ENCODE measurements at places on chromosomes 2 and 18. TPM values are rescaled to one million over a fixed set of nuclear protein-coding genes. Genes with fewer than 3 reads are reported as not detected.

GRCh38 chr2:72096181-72096580 lies 51.5 kb downstream of the CYP26B1 start:
- peaks cover 26% of the 10 kb centered on the region for H3K27me3 ChIP-seq
- no peak overlapping the region for H3K27ac ChIP-seq
- DNase-seq, result no peak

DNA sequence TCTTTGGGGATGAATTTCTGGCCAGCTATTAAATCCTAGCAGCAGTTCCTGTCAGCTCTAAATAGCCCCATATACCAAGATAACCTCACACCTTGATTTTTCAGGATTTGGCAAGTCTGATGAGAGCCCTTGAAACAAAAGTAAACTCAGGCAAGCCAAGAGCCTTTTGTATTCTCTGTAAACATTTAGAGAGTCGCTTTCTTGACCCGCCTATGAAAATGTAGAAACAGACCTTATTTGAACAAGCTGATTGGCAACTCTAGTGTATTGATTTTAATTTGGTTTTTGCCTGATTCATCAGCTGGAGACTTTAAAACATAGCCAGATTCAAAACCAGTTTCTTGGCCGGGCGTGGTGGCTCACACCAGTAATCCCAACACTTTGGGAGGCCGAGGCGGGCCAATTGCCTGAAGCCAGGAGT lies 43.4 kb downstream of the CABLES1 start:
- no peaks in the 10 kb centered on the region for H3K4me1 ChIP-seq
- H3K4me3 ChIP-seq, result no peak overlapping the region
- H3K27ac ChIP-seq, result no peak overlapping the region
- DNase-seq, result no peak
- H3K27me3 ChIP-seq, result no peaks in the 10 kb centered on the region
- H3K36me3 ChIP-seq, result no peaks in the 10 kb centered on the region

DNA sequence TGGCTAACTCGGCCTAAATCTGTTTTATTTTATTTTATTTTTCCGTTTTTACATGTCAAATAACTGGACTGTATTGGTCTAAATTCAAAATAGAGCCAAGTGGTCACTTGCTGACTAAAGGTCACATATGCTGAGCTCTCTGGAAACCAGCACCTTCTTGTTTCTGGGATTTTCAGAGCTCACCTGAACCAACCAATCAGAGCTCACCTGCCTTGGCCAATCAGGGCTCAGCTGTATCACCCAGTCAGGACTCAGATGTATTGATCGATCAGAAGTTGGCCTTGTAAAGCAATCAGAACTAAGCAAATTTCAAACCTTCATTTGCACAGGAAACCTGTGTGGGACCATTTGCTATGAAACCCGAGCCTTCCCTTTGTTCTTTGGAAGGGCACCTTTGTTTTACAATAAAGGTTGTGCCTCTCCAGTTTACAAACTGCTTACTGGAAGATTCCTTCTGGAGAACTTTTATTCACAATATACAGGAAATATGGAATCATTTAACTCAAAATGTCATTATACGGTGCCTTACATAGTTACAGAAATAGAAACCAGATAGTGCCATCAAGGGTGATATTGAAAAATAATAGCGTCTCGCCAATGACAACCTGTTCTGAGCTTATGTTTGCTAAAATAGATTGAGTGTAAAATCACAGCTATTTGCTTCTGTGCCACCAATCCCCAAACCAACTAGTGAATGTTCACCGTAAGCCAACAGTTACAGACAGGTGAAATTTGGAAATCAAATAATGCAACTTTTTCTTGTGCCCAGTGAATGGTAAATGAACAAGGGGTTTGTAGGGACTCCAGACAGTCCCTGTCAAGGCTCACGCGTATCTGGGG lies 17.3 kb upstream of the PSD4 start:
- no peaks in the 10 kb centered on the region for H3K36me3 ChIP-seq
- no peaks in the 10 kb centered on the region for H3K27me3 ChIP-seq
- peak; percentile 28 for DNase-seq
- peaks cover 30% of the 10 kb centered on the region for H3K4me1 ChIP-seq
- H3K4me3 ChIP-seq, result peak overlapping the region; percentile 59

DNA sequence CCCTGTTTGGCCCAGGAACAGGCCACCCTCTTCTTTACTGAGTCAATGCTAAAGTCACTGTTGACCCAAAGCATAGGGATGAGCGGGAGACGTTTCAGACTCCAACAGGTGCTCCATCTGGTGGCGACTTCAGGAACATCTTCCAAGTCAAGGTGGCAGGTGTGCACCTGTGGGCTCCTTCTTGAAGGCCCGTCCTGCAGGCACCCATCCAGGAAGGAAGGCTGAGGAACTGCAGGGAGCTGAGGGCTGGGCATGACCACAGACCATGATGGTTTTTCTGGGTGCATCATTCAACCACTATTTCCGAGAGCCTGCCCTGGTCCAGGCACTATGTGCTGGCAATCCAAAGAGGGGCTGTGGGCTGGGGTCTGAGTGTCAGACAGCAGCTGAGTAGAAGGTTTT lies 142.8 kb downstream of the NDUFA10 start:
- peak; percentile 74 for DNase-seq
- peaks cover 19% of the 10 kb centered on the region for H3K27me3 ChIP-seq

The LCT gene
- total RNA-seq, result not detected

DNA sequence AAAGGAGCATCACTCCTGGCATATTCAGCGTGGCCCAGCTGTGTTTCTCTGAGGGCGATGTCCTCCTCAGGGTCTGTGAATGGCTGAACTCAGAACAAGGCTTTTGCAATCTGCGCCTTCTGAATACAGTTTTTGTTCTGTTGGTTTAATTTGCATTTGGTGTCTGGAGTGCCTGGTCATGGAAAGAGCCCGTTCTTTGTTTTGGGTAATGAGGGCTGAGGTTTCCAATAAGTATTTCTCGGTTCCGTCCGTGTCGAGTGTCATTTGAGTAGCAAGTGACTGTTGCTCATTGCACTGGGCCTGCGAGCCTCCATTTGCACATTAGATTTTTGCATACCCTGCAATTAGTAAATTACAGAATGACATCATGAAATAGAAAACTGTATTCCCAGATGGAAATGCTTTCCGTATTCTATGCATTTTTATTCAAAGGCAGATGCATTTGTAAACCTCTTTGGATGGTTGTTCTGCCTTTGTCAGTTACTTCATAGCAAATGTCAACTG lies 57.3 kb downstream of the NEDD4L start:
- H3K36me3 ChIP-seq, result no peaks in the 10 kb centered on the region
- no peak overlapping the region for H3K27ac ChIP-seq

- no peak overlapping the region for H3K27ac ChIP-seq
- no peaks in the 10 kb centered on the region for H3K36me3 ChIP-seq
- DNase-seq, result peak; percentile 45
- no peaks in the 10 kb centered on the region for H3K27me3 ChIP-seq
- H3K4me1 ChIP-seq, result peaks cover 9% of the 10 kb centered on the region
These were observed 155.1 kb upstream of the RASGRP3 start for GRCh38 chr2:33321236-33321771.

The SERPINB4 gene
- total RNA-seq, result 0.40 TPM

- H3K4me3 ChIP-seq, result no peak overlapping the region
- H3K4me1 ChIP-seq, result no peaks in the 10 kb centered on the region
- no peaks in the 10 kb centered on the region for H3K36me3 ChIP-seq
These were observed 164.5 kb downstream of the NAPG start for GRCh38 chr18:10690366-10690765.

GRCh38 chr2:223051693-223052289 lies at the start of gene KCNE4:
Gene KCNE4 (plus strand): TSS chr2:223052190. CDS start chr2:223052831, 641 bp downstream.
- H3K36me3 ChIP-seq, result no peaks in the 10 kb centered on the region
- DNase-seq, result peak; percentile 21
- H3K27ac ChIP-seq, result no peak within 1 kb of the TSS

- DNase-seq, result no peak
- peaks cover 26% of the 10 kb centered on the region for H3K4me1 ChIP-seq
- no peaks in the 10 kb centered on the region for H3K27me3 ChIP-seq
- H3K27ac ChIP-seq, result 0 out of 2 replicates have a peak overlapping the region, but pooled peaks have one; percentile 62
These were observed 482 bp upstream of the NHEJ1 start for GRCh38 chr2:219161097-219161496.

GRCh38 chr2:158782136-158782535 lies 13.0 kb upstream of the DAPL1 start:
- H3K36me3 ChIP-seq, result no peaks in the 10 kb centered on the region
- H3K27ac ChIP-seq, result no peak overlapping the region
- no peak overlapping the region for H3K4me3 ChIP-seq
- no peaks in the 10 kb centered on the region for H3K4me1 ChIP-seq
- no peak for DNase-seq

DNA sequence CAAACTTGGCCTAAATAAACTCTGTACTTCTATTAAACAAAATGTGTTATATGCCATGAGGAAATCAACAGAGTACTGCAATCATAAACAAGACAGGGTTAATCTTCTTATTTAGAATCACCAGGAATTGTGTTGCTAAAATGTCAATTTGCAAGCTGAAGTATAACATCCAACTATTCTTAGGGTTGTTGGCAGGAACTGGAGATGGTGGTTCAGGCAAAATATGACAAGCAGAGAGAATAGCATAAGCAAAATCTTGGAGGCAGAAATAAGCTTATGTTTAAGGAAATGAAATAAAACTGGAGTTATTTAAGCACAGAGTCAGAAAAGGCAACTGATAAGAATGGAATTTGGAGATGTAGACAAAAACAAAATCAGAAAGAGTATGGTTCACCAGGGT lies 463.8 kb upstream of the SLC8A1 start:
- DNase-seq, result no peak
- no peak overlapping the region for H3K4me3 ChIP-seq
- no peaks in the 10 kb centered on the region for H3K4me1 ChIP-seq
- no peak overlapping the region for H3K27ac ChIP-seq
- H3K36me3 ChIP-seq, result no peaks in the 10 kb centered on the region

The ERFE gene
- total RNA-seq, result 7.4 TPM

GRCh38 chr2:66270247-66270646 lies 164.7 kb upstream of the MEIS1 start:
- peak; percentile 13 for DNase-seq

DNA sequence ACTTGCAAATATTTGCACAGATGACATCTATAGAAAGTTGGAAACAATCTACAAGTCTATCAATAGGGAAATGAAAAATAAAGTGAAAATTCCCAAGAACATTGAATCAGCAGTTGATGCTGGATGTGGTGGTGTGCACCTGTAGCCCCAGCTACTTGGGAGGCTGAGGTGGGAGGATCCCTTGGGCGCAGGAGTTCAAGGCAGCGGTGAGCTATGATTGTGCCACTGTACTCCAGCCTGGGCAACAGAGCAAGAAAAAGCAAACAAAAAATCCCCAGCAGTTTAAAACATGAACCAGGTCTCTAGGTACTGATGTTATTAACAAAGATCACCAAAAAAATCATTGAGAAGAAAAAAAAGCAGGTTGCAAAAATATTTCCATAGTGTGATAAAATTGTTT lies 15.4 kb upstream of the NDUFV2 start:
- no peak overlapping the region for H3K27ac ChIP-seq
- H3K27me3 ChIP-seq, result no peaks in the 10 kb centered on the region
- no peaks in the 10 kb centered on the region for H3K4me1 ChIP-seq
- DNase-seq, result no peak

The STARD6 gene
- not detected for total RNA-seq

The IL1R1 gene
- 0.69 TPM for total RNA-seq

- H3K4me1 ChIP-seq, result no peaks in the 10 kb centered on the region
- no peak for DNase-seq
- H3K36me3 ChIP-seq, result no peaks in the 10 kb centered on the region
- H3K27ac ChIP-seq, result no peak overlapping the region
These were observed 83.3 kb upstream of the ZNF521 start for GRCh38 chr18:25435149-25435782.

The QPCT gene
- not detected for total RNA-seq

The MYCN gene
- not detected for total RNA-seq

DNA sequence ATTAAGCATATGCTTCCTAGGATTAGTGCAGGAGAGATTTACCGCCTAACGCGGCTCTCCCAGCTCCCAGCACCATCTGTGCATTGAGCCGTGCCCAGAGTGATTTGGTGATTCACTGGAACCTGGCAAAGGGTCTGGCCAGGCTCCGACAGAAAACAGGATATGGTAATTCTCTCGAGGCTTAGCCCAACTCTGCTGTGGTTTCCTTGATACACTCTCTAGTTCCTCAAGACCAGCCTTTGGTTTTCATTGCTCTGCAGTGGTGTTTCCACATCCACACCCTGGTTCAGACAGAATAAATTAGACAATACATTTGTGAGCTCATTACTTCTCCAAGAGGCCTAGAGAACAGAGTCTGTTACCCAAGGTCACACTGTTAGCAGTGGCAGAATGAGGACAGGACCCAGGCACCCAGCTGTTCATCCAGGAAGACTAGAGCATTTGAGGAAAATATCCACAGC lies 23.0 kb upstream of the SMAD2 start:
- no peaks in the 10 kb centered on the region for H3K36me3 ChIP-seq
- no peak overlapping the region for H3K27ac ChIP-seq
- H3K27me3 ChIP-seq, result no peaks in the 10 kb centered on the region
- H3K4me1 ChIP-seq, result no peaks in the 10 kb centered on the region
- no peak overlapping the region for H3K4me3 ChIP-seq

The KLHL30 gene
- total RNA-seq, result not detected

DNA sequence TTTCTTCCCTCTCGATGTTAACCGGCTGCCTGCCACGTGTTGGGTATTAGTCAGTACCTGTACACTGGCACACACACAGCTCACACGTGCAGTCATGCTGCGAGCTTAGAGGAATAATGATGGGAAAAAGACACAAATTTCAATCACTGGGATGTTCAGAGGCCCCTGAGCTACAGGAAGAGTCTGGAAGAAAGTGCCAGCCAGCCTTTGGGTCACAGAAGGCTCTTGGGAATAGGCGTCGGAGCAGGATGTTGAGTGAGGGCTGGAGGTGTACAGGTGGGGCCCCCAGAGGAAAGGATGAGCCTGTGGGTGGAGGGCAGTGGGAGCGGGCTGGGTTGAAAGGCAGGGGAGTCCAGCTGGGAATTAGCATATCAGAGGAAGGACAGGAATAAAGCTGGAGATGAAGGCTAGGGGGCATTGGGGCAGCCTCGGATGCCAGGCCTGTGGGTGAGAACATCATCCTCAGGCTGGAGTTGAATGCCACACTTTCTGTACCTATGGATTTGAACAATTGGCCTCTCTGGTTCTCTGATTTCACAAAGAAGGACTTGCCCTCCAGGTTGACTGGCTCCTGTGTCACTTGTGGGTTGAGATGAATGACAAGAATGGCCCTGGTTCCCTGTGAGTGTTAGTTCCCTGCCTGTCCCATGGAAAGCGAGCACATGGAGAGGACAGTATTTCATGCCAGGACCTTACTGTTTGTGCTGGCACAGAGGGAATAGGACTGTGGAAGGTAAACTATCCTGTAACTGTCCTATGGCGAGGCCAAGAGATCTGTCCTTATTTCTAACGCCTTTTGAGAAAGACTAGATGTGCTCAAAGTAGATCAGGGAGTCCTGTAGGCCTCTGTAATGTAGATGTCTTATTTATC lies 40.6 kb downstream of the GREB1 start:
- no peak for DNase-seq
- no peak overlapping the region for H3K4me3 ChIP-seq
- no peaks in the 10 kb centered on the region for H3K36me3 ChIP-seq
- peaks cover 6% of the 10 kb centered on the region for H3K27me3 ChIP-seq
- no peaks in the 10 kb centered on the region for H3K4me1 ChIP-seq
- H3K27ac ChIP-seq, result no peak overlapping the region
